Kidney capillary endothelial cell (primary cell): ENCODE measurements at places on chromosomes 1 and 21.

DNA sequence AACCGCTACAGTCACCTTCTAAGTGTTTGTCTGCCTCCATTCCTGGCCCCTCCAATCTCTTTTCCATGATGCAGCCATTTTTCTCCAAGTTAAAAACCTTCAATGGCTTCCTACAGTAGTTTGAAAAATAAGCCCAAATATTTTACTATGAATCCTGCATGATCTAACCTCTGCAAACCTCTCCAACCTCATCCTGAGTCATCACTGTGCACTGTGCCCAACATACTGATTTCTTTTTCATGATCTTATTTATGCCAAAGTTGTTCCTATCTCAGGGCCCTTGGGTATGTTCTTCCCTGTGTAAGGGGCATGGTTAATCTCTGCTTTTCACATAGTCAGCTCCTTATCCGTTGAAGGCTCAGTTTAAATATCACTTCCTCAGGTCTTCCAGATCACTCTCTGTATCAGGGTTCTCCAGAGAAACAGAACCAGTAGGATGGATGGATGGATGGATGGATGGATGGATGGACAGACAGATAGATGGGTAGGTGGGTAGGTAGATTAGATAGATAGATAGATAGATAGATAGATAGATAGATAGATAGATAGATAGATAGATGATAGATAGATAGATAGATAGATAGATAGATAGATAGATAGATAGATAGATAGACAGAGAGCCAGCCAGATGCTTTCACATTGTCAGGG, 18.1 kb upstream of the PTPN14 start:
- no peak for DNase-seq

DNA sequence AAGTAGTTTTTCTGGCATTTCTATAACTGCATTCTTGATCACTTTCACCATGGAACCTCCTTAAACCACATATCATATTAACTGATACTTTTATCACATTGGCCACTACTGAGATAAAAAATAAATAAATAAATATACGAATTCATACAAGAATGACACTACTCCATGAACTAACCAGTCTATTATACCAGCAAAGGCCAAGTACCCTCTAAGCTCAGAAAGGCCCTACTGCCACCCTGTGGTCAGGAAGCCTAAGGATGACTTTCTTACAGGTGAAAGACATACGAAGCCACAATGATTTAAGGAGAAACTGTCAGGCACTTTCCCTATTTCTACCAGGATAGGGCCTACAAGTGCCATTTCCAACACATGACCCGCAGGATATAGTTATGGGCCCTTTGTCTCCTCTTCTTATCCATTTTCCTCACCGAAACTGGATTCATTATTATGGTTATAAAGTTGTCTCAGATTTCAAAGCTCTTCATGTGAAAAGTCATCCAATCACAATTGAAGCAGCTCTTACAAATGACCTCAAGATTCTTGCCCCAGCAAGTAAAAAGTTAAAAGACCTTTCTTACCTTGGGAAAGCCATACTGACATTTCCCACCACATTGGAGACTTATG, 23.9 kb downstream of the DNAJC8 start:
- DNase-seq = peak; percentile 63

- peak; percentile 60 for DNase-seq
Measured at GRCh38 chr1:62841587-62842169, 57.7 kb downstream of the ATG4C start.

DNA sequence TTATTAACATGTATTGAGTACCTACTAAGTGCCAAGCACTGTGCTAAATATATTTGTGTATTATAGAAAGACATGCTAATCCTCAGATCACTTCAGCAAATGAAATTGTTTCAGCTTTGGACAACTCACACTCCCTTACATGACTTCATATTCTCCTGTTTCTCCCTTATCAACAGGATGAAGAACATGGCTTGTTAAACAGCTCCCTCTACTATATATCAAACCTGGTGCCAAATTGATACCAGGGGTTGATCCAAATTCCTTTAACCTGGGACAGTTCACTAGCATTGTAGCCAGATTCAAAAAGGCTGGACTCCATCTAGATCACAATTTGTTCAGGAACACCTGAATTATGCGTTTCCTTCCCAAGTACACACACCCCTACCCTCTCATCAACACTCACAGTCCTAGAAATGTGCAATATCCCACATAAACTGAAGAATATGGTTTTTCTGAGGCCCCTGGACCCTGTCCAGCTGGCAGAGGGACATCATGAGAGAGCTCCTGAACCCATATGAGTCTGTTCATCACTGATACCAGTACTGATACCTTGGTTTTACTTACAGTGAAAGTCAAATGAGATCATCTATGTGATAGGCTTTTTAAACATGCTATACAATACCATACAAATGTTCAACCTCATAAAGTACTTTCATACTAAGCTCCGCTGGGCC, 47.0 kb upstream of the PALMD start:
- no peak for DNase-seq

DNA sequence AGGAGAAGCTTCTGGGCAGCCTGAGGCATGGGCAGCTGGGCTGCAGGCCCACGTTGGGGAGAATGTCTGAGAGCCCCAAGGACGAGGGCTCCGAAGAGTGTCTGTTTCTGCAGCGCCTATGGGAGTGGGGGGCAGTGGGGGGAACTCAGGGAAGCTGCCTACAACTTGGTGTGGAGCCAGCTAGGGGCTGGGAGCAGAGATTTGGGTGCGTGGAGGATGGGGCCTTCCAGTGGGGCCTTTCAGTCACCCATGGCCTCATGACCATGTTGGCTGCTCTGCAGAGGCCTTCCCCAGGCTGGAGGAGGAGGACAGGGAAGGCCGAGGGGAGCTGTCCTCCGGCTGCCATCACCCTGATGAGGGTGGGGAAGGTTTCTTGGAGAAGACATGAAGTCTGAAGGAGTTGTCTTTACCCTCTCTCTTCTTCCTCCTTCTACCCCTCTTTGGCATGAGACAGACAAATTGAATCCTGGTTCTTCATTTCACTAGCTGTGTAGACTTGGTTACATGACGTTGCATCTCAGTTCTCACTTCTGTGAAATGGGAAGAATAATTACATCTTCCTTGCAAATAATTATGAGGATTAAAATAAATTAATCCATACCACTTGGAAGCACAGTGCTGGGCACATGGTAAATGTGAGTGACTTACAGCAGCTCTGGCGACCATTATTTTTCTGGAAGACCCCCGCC, 8.3 kb downstream of the PPFIA4 start:
- no peak for DNase-seq
